ENCODE measurements at places on chromosomes 1 and 21.

DNA sequence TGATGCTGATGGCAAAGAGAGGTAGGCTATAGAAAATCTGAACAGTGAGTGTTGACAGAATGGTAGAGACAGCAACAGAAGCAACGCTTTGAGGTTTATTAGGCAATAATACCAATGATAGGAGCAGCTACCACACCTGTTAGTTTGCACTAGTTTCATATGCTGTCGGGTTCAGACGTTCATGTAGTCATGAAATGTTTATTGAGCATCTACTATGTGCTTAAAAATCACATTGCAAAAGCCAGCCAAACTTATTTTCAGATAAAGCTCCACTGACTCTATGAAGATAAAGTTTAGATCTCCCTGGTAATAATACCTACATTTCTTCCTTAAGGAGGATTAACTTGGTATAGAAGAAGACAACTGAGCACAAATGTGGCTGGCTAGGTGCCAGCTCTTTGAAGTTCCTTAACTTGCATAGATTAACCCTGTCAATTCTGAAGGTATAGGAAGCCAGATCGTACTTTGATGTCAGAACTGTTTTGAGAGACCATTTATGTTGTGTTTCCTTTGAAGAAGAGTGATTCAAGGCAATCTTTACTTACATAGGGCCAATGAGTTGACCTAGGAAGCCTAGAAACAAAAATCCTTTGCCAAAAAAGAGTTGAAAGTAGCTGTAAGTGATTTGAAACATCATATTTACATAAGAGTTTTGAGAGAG lies 71.5 kb downstream of the DISP1 start:
- no peak for DNase-seq

- no peak for DNase-seq
Observed at GRCh38 chr1:15858069-15858670, 10.7 kb downstream of the SPEN start.

DNA sequence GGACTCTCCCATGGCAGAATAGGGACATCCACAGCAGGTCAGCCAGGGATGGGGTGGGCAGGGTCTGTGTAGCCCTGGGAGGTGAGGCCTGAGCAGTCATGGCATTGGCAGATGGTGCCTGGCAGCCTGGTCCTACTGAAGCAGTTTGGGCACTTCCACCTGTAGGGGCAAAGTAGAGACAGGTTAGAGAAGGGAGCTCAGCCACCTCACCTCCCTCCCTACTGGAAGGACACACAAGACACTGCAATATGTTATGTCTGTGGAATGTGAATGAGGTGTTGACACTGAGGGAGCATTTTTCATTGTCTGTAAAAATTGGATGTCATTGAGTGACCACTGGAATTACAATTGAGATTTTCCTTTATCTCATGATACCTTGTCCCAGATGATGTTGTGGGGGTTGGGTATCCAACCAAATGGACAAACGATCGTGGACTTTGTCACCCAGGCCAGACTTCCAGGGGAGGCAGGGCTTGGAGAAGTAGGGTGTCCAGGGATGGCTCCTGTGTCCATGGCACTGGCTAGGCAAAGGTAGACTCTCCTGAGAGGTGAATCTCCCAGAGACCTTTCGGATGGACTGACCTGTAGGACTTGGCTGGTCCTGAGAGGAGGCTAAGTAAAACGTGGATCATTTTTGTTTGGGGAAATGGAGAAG lies 9.7 kb downstream of the SHISA4 start:
- DNase-seq, result no peak

DNA sequence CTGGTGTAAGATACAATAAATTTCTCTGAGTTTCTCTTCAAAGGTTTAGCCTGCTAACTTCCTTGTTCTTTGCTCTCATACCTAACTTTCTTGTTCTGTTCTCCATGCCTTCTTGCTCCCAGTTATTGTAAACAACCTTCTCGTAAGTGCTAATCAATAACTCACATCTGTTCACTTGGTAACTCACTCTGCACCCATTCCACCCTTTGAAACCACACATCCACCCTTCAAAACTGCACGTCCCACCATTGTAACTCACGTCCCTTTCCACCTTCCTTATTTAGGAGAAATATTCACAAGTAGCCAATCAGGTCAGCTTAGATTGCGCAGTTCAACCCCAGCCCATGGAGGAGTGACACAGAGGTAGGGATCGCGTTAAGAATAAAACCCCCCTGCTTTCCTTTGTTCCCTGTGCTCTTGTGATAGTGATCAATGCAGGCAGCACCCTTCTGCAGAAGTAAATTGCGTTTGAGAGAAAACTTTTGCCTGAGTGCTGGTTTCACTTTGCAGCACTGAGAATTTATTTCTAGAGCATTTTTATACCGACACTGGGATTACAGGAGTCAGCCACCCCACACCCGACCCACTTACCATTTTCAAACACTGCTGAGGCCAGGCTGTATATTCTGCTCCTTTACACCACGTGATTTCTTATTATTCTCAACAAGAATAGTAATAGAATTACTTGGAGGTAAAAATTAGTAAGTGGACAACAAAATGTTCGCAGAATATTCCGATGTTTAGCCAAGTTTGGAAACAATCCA lies 789.2 kb upstream of the RGS18 start:
- DNase-seq, result no peak

GRCh38 chr1:54096227-54096876 lies 42.9 kb downstream of the TCEANC2 start:
- no peak for DNase-seq

GRCh38 chr1:57319165-57319564 lies 104.7 kb downstream of the DAB1 start:
- DNase-seq, result no peak

- DNase-seq, result no peak
Observed at GRCh38 chr1:206445116-206445515, 25.2 kb upstream of the IKBKE start.

- no peak for DNase-seq
Observed at GRCh38 chr1:182791281-182792179, 2.0 kb downstream of the NPL start.

- no peak for DNase-seq
Observed at GRCh38 chr1:174746024-174746808, 253.5 kb upstream of the CACYBP start.

- DNase-seq, result no peak
Observed at GRCh38 chr1:187396226-187396625, 567.5 kb downstream of the PLA2G4A start.

DNA sequence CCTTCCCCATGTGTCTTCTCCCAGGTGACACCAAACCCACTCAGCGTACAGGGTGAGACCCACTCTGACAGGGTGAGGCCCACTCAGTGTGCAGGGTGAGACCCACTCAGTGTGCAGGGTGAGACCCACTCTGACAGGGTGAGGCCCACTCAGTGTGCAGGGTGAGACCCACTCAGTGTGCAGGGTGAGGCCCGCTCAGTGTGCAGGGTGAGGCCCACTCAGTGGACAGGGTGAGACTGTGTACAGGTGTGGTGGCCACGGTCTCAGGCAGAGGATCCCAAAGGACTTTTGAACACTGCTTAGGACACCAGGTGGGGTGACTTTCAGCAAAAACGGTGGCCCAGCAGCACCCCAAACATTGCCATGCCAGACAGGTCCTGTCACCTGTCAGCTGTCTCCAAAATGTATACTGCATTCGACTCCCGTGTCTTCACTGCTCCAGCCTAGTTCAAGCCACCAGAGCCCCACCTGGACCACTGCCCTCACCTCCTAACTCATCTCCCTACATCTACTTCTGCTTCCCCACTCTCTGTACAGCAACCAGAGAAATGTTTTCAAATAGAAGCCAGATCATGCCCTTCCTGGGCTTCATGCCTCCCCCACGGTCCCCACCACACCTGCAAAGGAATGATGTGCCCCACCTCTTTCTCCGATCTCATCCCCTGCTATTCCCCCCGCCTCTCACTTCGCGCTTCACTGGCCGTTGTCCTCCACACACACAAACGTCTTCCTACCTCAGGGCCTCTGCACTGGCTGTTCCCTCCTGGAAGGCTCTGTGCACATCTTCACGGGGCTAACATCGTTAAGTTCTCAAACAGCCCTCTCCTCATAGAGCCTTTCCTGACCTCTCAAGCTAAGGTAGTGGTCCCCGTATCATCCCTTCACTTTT lies 52.1 kb downstream of the ACBD3 start:
- no peak for DNase-seq

- no peak for DNase-seq
Observed at GRCh38 chr1:185351734-185352466, 34.9 kb upstream of the IVNS1ABP start.

- DNase-seq, result no peak
Observed at GRCh38 chr1:175690298-175690697, 53.1 kb downstream of the TNR start.

- DNase-seq, result no peak
Observed at GRCh38 chr1:62528015-62528414, 69.3 kb upstream of the ANGPTL3 start.

DNA sequence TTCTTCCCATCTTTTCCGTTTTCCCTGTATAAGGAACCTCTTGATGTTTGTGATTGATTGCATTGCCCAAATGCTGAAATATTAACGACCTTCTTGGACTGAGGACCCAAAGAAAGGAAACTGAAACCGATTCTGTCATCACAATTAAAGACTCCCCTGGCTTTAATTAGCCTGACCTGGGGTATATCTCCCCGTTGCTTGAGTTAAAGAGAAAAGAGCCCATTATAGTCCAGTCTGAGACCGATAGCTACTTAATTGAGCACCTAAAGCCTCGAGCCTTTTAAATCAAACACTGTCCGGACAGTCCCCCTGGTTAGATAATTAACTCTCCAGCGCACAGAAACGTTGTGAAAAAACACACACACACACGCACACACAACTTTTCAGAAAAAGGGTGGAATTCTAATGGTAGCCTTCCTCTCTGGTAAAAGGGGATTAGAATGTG lies 8.0 kb downstream of the LMO4 start:
- no peak for DNase-seq

DNA sequence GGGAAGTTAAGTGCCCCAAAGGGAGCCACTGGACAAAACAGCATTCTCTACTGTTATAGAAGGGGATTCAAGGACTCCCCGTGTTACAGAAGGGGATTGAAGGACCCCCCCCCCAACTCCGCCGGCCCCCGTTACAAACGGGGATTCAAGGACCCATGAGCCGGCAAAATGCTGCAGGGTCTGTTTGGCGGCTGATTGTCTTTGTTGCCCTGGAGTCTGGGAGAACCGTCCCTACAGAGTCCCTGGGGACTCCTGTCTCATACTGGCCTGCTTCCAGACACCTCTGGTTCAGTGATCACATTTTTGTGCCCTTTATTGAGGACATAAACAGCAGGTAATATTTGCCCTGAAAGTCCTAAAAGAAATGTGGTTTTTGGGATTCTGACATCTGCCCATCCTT lies 96.4 kb downstream of the SYF2 start:
- no peak for DNase-seq

GRCh38 chr1:209265301-209265700 lies 318.2 kb upstream of the CAMK1G start:
- no peak for DNase-seq

- DNase-seq, result no peak
Observed at GRCh38 chr1:167454304-167454893, 63.9 kb downstream of the CD247 start.

DNA sequence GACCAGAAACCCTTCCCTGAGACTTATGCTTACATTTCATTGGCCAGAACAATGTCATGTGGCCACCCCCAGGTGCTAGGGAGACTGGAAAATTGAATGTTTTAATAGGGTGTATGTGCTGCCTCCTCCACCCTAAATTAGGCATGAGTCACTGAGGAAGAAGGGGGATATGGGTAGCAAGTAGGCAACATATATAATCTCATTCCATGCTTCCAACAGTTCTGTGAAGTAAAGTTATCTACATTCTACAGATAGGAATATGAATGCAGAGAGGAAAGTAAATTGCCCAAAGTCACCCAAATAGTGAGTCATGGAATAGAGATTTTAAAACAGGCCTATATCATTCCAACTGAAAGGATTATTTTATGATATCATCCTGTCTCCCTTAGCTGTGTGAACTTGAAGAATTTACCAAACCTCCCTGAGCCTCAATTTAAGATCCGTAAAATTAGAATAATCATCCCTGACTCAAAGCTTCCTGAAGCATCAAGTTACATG lies 168.6 kb upstream of the FGGY start:
- no peak for DNase-seq

- no peak for DNase-seq
Observed at GRCh38 chr1:50197216-50197615, 88.5 kb downstream of the ELAVL4 start.

DNA sequence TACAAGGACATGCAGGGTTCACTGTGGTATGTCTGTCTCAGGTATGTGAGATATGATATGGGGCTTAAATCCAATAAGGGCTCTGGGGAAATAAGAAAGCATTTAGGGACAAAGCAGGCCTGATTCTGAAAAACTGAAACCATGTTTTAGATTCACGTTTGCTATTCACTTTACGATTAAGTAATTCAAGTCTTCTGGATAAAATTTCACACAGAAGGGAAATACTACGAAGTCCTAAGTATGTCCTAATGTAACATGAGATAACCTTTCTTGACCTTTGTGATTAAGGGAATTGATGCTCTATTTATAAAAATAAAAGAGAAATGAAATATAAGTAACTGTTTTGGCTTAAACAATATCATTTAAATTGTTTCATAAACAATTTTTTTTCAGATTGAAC lies 55.4 kb downstream of the HNRNPR start:
- no peak for DNase-seq

DNA sequence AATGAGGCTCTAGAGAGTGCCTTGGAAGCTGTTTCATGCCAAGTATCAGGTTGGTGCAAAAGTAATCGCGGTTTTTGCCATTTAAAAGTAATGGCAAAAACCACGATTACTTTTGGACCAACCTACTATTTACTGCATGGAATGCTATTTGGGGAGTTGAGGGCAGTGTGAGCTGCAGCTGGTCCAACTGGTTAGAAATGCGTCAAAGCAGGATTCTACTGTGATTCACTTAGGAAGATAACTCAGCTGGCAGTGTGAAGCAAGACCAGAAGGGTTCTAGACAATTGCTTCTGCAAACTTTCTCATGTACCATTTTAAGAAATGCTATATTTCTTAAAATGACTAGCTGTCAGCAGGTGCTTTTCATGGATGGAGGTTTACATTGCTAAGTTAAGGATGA lies 21.2 kb upstream of the PLA2G2C start:
- no peak for DNase-seq

GRCh38 chr1:80170811-80171485 lies 1164.4 kb upstream of the ADGRL4 start:
- no peak for DNase-seq

DNA sequence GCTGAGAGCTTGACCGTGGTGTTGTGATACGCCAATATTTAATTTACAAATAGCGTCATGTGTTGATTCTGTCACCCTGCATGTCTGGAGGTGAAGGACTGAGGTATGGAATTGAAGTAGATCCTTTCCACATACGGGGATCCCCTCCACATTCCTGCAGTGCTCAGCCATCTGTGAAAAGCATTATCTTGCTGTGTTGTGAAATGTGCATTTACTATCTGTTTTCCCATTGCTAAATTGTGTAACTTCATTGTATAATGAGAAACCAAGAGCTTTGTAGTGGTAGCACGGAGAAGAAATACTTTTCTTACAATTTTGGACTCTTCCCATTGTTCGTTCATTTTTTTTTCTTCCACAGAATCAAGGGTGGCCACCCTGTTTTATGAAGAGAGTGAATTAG lies 577.3 kb upstream of the ZP4 start:
- DNase-seq, result no peak

GRCh38 chr1:19034721-19035120 lies 78.2 kb upstream of the IFFO2 start:
- DNase-seq, result no peak

GRCh38 chr1:155173478-155174323 lies at the start of gene TRIM46:
TSS of gene TRIM46 (plus strand) at chr1:155173849. CDS start at chr1:155173967, 118 bp downstream.
- no peak for DNase-seq
